Uterus (tissue), 4 donors: ENCODE measurements at places on chromosomes 7 and 10.
A peak's percentile ranks its signal among the peaks of the same experiment; 100 is the strongest.

- no peak for DNase-seq
Measured at GRCh38 chr7:50690541-50691011, 92.1 kb downstream of the GRB10 start.

DNA sequence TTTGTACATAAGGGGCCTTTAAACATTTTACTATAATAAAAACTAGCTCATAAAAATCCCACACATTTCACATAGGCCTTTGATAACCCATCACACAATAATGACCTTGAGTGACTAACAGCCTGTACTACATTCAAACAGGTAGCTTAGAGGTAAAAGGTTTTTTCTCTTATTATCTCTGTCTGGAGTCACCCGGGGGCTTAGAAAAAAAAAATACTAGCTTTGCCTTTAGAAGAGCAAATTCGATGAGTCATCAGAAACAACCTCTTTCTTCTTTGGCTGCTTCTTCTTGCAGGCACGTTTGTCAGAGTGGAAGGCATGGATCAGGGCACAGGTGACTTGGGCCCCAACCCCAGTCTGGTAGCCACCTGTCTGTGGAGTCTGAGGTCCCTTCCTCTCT lies 43.4 kb upstream of the ADO start:
- DNase-seq, result no peak

DNA sequence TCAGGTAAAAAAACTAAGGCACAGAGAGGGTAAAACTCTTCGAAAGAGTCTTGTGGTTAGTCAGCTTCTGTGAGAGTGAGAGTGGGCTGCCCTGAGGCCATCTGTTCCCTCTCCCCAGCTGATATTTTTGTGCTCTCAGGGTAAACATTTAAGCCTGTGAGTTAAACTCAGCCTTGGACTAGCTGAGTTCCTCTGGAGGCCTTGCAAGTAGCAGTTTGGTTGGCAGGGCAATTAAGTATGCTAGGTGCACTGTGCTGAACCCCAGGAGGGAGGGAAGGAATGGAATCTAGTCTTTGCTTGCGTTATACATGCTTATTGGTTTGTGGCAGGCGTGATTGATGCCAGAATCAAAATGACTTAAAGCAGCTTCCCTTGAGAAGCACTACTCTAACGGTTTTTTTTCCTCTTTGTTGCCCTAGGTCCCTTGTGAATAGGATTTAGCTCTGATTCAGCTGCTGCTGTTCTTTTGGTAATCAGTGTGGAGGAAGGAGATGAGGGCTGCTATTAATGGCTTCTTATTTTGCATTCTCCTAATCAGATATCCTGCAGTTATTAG lies 140.2 kb downstream of the AUTS2 start:
- no peak for DNase-seq

DNA sequence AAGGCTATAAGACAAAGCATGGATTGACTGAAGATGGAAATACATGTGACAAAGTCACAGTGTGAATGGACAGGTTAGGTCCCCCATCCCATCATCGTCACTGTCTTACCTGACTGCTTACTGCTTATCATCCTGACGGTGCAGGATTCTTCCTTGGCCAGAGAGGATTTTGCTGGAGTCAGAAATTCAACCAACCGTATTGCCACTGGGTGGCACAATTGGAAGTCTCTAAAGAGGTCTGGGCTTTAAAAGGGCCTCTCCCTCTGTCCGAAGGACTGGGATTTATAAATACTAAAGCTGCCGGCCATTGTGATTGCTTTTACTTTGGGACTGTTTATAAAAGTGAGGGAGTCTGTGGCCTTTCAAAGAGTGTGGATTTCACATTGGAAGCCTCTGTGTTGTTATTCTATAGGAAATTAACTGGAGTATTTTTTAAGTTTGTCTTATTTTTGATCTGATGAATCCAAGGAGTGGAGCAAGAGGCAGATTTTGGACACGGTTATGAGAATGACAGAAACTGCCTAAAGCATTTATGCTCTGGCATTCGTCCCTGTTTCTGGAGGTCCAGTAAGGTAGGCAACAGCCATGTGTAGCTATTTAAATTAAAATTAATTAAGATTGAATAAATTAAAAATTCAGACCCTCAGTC lies 113.3 kb upstream of the CREB5 start:
- DNase-seq, result no peak

DNA sequence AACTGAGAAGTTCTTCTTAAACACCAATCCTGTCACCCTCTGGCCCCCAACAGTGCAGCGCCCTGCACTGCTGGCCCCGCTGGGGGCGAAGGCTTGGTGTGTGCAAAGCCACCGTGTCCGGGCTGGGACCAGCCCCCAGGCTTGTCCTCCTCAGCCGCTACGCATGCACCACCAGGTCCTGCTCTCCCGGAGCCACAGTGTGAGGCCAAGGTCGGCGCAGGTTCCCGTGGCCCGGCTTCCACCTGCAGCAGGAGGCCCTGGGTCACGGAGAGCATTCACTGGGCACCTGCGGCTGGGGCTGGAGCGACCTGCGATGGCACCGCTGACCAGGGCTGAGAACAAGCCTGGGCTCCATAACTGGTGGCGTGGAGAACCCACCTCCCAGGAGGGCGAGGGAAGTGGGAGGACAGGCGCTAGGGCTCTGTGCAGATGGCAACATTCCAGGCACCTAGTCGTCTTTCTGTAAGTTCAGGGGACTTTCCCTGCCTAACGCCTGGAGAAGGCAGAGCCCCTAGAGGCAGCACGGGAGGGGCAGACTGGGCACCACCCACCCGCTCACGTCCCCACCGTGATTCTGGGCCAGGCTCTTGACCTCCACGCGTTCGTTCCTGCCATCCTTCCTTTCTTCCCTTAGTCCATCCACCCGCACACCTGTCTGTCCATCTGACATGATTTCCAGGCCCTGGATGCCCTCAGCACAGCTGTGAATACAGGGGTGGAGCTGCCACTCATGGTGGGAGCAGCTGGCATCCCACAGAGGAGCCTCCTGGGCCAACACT lies 271.6 kb downstream of the ELFN1 start:
- no peak for DNase-seq

GRCh38 chr7:23931633-23932032 lies 221.6 kb downstream of the STK31 start:
- DNase-seq, result no peak

GRCh38 chr10:86047588-86047987 lies 319.0 kb downstream of the GRID1 start:
- no peak for DNase-seq

DNA sequence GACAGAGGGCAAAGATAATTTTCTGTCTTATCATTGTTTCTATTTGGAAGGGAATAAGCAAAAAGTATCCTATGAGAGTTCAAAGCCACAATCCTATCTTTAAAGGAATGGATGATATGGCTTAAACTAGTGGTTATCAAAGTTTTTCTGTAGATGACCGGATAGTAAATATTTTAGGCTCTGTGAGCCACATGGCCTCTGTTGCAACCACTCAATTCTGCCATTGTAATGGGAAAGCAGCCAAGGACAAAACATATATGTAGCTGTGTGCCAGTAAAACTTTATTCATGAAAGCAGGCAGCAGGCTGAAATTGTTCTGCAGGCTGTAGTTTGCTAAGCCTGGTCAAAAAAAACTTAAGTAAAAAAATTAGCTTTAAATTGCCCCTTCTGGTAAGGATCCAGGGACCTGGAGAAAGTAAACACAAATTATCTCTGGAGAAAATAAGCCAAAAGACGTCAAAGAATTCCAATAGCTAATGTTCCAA lies 73.3 kb downstream of the THSD7A start:
- no peak for DNase-seq

DNA sequence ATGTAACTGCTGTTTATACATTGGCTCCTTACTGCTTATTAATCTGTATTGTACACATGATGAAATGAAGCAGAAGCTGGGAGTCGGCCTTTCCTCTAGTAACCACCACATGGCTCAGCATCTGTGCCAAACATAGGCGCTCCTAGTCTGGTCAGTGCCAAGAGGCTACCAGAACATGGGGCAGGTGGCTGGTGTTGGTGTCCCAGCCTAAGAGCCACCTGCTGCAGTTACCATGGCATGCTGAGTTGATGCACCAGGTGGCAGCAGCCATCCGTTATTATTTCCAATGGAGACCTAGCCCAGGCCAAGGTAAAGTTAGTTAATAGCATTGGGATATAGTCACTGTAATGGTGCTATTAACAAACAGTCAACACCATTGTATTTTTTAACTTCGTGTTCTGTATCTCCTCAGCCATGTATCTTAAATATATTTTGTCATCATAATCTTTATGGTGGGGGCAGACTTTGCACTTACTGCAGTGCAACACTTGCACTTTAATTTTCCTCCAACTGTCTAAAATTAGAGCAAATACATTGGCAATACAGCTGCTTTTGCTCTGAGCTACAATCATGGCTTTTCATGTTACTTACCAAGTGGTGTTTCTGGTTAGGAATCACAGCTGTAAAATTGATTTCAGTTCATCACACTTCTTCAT lies 33.1 kb downstream of the HBP1 start:
- peak; percentile 34 for DNase-seq

- no peak for DNase-seq
Measured at GRCh38 chr10:95818668-95819067, 62.7 kb downstream of the ENTPD1 start.

DNA sequence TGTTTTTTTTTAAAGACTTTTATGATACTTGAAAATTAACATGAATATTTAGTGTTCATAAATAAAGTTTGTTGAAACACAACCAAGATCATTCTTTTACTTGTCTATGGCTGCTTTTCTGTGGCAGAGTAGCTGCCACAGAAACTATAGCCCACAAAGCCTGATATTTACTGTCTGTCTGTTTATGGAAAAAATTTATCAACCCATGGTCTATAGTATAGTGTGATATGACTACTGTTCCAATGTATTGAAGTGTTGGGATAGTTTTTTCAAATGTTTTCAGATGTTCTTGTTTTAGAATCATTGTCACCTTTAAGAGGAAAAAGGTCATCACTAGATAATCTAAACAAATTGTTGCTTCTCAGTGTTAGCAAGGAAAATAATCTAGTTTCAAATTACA lies 10.8 kb downstream of the TFAM start:
- DNase-seq, result no peak

- no peak for DNase-seq
Measured at GRCh38 chr10:98621630-98622029, 174.9 kb upstream of the HPS1 start.

- no peak for DNase-seq
Measured at GRCh38 chr7:78435355-78435754, 636.8 kb downstream of the PHTF2 start.

- DNase-seq, result no peak
Measured at GRCh38 chr7:76246804-76247389, 45.2 kb downstream of the SRRM3 start.

DNA sequence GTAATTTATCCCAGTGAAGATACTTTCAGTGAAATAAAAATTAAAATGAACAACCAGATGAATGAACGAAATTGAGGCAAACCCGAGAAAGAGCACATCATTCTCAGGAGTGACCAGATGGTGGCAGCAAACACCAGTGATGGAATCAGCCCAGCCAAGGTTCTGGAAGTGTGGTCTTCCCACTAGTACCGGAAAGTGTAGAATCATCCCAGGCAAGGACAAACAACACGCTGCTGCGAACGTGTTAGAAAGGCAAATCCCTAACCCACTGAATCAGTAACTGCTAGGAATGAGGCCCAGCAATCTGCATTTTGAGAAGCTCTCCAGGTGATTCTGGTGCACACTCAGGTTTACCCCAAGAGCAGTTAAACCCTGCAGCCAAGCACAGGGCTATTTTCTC lies 15.5 kb upstream of the SLC18A3 start:
- peak; percentile 28 for DNase-seq

- DNase-seq, result peak; percentile 79
Measured at GRCh38 chr10:13099666-13100348, at the start of gene OPTN. Gene OPTN, plus strand, starts transcription at chr10:13100163. Its CDS starts 8,960 bp downstream, at chr10:13109123.

GRCh38 chr10:34760606-34761005 lies 54.5 kb downstream of the PARD3 start:
- DNase-seq, result no peak

GRCh38 chr7:4931943-4932342 lies 27.0 kb downstream of the MMD2 start:
- no peak for DNase-seq

DNA sequence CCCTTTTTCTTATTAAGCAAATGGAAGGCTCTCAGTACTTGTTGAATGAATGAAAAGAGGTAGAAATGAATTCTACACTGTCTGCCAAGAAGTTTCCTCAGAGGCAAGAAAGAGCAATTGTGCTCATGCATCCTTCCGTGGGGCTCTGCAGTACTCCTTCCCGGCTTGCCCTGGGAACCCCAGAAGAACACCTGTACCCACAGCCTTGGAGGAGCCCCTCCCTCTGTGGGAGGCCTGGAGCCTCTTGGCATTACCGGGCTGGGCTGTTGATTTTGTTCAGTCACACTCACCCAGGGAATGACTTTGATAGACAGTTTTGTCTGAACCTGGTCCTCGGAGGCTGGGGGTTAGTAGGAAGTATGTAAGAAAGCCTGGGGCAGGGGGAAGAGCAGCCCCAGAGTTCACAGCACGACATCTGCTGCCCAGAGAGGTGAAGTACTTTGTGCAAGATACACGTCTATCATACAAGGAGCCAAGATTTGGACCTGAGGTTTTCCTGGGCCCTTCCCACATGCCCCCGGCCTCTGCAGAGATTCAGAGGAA lies 134.8 kb upstream of the GDF10 start:
- DNase-seq, result no peak

- DNase-seq, result no peak
Measured at GRCh38 chr10:30095631-30096422, 36.4 kb upstream of the JCAD start.

- peak; percentile 56 for DNase-seq
Measured at GRCh38 chr10:100878291-100878910, 34.4 kb upstream of the SLF2 start.

GRCh38 chr10:103395754-103396066 lies 565 bp downstream of the ATP5MK start:
- no peak for DNase-seq

DNA sequence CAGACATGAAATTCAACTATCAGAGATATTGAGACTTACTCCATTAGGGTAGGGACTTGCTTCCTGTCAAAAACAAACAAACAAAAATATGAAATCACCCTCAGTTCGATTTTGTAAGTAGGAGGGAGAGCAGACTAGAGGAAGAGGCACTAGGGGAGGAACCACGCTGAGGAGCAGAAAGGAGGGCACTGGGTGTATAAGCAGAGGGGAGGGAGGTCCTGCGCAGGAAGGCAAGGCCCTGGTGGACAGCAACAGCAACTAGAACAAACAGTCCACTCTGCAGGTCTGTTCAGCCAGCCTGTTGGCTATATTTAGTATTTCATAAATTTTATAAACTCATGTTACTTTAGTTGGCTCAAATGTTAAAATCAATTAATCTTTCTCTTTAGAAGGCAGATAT lies 937.1 kb upstream of the C7orf33 start:
- DNase-seq, result no peak

DNA sequence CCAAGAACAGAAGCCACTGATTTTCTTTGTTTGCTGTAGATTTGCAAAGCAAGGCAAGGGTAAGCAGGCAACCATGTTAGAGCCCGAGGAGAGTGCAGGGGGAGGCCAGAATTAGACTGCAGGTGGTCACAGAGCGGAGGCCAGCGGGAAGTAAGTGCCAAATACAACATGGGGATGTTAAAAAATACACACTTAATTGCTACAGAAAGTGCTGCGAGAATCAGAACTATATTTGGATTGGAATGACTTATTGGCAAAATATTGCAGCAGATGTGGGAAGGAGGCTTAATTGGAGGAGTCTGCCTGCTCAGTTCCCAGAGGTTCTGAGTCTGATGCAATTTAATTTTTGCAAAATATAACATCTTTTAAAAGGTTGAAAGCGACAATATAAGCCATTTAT lies 49.7 kb upstream of the ADCY1 start:
- DNase-seq, result no peak
